Effector CD4-positive, alpha-beta T cell (primary cell): ENCODE measurements at places on chromosomes 12 and 14.

DNA sequence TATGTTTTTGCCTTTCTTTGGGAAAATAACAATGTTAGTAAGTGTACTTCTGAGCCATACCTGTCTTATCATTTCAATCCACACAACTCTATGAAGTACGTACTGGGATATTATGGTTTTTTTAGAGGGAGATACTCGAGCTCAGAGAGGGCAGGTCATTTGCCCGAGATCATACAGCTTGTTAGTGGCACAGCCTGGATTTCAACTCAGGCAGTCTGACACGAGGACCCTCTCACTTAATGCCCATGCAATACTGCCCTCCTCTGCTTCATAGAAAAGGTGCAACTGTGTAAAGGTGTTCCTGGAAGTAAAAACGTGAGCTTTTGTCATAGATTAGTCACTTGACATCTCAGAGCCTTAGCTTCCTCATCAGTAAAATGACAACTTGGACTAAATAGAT lies 128.0 kb downstream of the NDUFA12 start:
- DNase-seq: no peak

GRCh38 chr14:51967521-51967920 lies 21.8 kb upstream of the RTRAF start:
- DNase-seq: no peak

DNA sequence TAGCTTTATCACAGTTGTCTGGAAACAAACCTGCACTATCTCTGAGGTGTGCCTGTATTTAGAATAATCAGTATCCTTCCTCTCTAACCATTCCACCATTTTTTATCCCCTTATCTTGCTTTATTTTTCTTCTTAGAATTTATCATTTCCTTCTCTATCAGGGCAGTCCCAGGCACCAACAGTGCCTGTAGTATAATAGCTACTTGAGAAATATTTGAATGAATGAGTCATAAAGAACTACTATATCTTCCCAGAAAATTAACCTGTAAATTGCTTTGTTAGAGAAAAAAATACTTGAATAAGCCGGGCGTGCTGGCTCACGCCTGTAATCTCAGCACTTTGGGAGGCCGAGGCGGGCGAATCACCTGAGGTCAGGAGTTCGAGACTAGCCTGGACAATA lies 21.2 kb upstream of the FOXJ2 start:
- no peak for DNase-seq

- DNase-seq: no peak
Measured at GRCh38 chr12:38144601-38145436, 171.8 kb upstream of the ALG10B start.

DNA sequence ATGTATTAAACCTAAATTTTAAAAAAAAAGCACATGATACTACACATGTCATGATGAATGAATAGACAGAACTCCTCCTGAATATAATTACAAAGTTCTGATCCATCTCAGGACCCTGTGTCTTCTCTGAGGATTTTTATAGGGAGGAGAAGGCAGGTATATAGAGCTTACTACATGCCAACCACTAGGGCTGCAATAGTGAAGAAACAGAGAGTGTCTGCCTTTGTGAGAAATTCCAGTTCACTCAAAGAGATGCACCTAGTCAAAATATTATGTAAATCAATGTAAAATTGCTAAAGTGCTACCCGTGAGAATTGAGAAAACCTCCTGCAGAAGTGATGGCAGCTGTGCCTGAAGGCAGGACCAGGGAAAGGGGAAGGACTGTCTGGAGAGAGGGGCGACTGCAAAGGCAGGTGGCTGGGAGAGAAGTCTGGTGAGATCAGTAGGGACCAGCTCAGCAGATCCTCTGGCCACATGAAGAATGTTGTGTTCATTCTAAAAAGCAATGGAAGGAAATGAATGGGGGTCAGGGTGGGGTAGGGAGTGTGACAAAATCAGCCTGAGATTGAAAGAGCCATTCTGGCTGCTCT lies 15.1 kb downstream of the ABHD4 start:
- no peak for DNase-seq

DNA sequence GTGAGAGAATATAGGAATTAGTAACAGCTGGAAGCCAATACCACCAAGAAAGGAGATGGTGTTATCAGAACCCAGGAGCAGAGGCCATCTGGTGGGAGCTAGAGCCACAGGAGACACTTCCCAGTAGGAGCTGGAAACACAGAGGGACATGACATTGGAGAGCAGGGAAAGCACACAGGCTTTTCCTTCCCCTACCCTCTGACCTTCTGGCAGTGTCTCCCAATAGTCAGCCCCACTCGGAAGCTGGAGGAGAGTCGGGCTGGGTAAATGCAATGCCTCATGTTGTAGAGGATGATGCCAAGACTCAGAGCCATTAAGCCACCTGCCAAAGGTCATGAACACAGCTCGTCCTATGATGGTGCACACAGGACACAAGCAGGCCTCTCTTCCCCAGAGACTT lies 538.5 kb downstream of the BCL11B start:
- DNase-seq: no peak

GRCh38 chr14:102223682-102224081 lies 81.3 kb downstream of the MOK start:
- DNase-seq: no peak

- no peak for DNase-seq
Measured at GRCh38 chr12:121688966-121689365, 19.5 kb upstream of the MORN3 start.

GRCh38 chr14:100915560-100915959 lies 12.0 kb upstream of the RTL1 start:
- no peak for DNase-seq

DNA sequence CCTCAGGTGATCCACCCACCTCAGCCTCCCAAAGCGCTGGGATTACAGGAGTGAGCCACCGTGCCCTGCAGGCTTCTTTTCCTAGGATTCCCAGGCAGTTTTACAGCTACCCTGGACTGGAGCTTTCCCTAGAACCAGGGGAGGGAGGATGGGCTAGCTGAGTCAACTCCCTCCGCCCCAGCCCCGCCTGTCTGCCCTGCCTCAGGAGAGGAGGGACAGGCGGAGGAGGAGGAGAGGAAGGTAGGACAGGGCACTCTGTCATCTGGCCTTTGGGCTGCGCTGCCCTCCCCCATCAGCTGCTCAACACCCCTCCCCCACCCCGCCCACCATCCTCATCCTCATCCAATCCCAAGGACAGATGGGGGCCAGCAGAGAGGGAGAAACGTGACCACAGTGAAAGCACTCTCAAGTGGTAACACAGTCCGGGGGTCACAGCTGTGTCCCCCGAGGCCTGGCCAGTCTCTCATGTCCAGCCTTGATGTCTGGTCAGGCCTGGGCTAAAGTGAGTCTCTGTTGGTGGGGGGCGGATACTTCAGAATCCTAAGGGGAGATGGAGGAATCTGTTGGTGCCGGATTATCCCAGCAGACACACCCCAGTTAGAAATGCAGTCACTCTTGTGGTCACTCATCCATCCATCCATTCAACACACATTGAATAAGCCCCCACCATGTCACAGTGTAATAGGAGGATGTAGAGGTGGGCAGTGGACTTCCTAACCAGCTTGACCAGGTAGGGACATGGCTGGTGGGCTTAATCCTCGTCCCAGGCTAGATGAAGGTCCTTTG lies 12.3 kb downstream of the FIGNL2 start:
- DNase-seq: no peak

- no peak for DNase-seq
Measured at GRCh38 chr14:101020834-101021370, 117.4 kb upstream of the RTL1 start.

DNA sequence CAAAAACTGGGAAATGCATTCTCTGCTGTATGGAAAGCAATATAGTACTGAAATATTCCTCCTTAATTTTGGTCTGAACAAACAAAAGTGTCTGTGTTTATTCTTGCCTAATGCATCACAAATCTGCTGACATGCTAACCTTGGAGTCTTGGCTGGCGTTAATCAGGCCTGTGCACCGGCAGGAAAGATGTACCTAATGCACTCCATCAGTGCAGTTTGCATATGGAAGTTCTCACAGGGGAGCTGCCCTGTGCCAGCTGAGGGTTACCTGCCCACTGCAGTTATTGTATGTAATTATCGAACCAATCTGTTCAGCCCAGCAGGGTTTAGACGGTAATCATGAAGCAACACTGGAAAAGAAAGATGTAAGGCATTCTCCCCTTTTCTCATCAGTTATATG lies 76.9 kb downstream of the VRK1 start:
- no peak for DNase-seq

DNA sequence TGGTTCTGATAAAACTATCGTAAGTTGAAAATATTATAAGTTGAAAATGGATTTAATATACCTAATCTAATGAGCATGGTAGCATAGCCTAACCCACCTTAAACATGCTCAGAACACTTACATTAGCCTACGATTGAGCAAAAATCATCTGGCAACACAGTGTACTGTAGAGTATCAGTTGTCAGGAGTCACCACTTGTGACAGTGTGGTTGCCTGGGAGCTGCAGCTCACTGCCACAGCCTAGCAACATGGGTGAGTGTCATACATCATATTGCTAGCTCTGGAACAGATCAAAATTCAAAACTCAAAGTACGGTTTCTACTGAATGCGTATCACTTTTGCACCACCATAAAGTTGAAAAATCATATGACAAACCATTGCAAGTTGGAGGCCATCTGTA lies 203.5 kb downstream of the ATXN7L3B start:
- DNase-seq: no peak

GRCh38 chr14:95685978-95686922 lies at the start of gene TCL1B:
Gene TCL1B, plus strand, starts transcription at chr14:95686426. Its CDS starts 42 bp downstream, at chr14:95686468.
- no peak for DNase-seq

DNA sequence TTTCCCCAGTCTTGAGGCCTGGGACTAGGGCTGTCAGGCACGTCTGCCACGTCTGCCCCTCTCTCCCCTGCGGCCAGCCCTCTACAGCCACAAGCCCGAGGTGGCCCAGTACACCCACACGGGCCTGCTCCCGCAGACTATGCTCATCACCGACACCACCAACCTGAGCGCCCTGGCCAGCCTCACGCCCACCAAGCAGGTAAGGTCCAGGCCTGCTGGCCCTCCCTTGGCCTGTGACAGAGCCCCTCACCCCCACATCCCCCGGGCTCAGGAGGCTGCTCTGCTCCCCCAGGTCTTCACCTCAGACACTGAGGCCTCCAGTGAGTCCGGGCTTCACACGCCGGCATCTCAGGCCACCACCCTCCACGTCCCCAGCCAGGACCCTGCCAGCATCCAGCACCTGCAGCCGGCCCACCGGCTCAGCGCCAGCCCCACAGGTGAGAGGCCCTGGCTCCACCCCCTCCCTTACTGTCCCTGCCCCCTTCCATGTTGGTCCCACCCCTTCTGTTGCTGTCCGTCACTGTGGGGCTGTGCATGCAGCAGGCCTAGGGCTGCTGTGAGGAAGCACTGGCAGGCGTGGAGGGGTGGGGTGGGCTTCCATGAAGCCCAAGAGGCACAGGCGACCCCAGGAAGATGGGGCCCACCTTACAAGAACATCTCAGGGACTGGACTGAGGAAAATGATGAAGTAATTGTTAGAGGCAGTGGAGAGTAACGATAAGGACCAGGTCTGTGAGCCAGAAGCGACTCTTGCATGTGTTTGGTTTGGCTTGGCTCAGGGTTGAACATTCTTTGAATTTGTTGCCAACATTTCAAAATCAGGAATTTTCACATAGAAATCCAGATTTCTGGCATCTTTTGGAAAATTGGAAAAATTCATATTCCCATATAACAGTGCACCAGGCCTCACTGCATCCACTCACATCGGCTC lies 16.8 kb downstream of the C12orf43 start:
- DNase-seq: no peak

DNA sequence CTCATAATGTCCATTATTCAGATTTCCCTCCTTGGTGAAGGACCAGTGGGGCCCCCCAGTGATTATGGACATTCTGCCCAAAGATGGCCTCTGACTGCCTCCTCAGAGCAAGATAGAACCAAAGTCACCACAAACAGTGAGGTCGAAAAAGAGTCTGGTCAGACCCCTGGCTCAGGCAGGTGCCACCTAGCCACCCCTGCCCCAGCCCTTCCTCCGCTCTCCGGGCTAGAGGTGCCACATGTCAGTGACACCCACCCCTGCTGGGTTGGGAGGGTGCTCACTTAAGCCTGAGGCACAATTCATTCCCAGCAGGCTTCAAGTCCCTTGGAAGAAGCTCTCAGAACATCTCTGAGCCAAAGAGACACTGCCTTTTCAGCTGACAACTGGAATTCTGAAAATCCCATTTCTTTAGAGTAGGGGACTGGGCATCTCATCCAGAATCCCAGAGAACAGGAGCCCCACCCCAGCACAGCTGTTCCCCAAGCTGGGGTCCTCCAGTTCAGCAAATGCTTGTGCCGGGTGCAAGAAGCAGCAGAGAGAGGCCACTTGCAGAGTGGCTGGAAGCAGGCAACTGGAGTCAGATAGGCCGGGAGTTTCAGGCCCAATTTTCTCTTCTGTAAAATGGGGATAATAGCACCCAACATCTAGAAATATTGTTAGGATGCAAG lies 50.3 kb downstream of the ISCA2 start:
- DNase-seq: no peak

DNA sequence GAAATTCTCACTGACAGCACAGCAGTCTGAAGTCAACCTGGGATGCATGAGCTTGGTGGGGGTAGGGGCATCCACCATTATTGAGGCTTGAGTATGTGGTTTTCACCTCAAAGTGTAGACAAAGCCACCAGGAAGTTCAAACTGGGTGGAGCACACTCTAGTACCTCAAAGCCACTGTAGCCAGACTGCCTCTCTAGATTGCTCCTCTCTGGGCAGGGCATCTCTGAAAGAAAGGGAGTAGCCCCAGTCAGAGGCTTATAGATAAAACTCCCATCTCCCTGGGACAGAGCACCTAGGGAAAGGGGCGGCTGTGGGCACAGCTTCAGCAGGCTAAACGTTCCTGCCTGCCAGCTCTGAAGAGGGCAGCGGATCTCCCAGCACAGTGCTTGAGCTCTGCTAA lies 143.0 kb downstream of the KITLG start:
- DNase-seq: no peak

GRCh38 chr12:116183741-116184141 lies 93.8 kb downstream of the MED13L start:
- no peak for DNase-seq

GRCh38 chr12:116603546-116604177 lies 44.5 kb downstream of the MAP1LC3B2 start:
- no peak for DNase-seq

DNA sequence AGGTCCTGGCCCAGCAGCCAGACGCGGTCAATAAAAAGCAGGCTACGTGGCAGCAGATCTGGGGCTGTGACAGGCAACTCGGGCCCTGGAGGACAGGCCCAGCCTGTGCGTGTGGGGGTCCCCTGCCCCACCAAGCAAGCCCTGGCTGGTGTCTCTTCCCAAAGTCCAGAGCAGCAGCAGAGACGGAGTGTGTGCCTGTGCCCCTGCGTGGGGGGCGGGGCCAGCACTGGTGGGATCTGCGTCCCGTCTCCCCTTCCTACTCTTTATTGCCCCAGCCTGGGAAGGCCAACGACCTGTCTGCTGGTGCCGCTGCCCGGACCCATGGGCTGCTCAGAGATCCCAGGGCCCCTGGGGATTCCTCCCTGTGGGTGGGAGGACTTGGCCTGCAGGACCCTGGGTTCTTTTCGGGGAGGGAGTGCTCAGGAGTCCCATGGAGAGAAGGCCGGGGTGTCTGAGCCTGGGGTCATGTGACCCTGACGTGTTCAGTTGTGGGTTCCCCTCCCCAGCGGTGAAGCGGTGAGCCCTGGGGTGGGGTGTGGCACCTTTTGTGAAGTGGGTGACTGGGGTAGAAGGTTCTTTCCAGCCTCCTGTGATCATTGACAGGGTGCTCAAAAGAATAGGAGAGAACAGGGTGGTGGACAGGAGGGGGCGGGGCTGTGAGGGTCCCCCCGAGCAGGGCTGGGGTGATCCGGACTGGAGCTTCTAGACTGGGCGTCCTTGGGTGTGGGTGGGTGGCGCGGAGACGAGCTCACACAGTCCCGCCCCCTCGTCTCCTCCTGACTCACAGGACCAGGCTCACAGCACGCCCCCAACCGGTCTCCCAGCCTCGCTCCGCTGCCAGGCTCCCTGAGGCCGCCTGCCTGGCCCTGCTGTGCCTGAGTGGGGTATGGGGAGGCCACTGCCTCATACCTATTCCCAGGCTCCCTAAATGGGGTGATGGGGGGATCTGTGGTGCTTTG lies 22.4 kb downstream of the ASPG start:
- DNase-seq: no peak
